ENCODE measurements at places on chromosomes 2 and 18.
A peak's percentile ranks its signal among the peaks of the same experiment; 100 is the strongest.

GRCh38 chr2:177332992-177333388, 59.6 kb upstream of the AGPS start:
- DNase-seq, result no peak

- DNase-seq, result no peak
Measured at GRCh38 chr2:230706053-230706521, 6.6 kb upstream of the CAB39 start.

GRCh38 chr18:12307701-12308385, at the start of gene TUBB6:
TUBB6 (plus strand) TSS chr18:12308241; CDS start chr18:12308293, 52 bp downstream.
- DNase-seq, result peak; percentile 73

- DNase-seq, result no peak
Measured at GRCh38 chr2:236883819-236884218, 201.9 kb upstream of the COPS8 start.

DNA sequence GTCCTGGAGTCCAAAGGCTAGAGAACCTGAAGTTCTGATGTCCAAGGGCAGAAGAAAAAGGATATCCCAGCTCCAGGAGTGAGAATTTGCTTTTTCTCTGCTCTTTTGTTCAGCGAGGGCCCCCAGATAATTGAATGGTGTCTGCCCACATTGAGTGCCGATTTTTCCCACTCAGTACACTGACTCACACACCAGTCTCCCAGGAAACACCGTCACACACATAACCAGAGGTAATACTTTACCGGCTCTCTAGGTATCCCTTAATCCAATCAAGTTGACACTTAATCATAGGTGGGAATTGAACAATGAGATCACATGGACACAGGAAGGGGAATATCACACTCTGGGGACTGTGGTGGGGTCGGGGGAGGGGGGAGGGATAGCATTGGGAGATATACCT, 161.5 kb downstream of the WDR7 start:
- DNase-seq, result no peak

- DNase-seq, result no peak
Measured at GRCh38 chr18:52588931-52589330, 248.9 kb downstream of the DCC start.

- no peak for DNase-seq
Measured at GRCh38 chr18:39523281-39523680, 1957.7 kb upstream of the CELF4 start.

DNA sequence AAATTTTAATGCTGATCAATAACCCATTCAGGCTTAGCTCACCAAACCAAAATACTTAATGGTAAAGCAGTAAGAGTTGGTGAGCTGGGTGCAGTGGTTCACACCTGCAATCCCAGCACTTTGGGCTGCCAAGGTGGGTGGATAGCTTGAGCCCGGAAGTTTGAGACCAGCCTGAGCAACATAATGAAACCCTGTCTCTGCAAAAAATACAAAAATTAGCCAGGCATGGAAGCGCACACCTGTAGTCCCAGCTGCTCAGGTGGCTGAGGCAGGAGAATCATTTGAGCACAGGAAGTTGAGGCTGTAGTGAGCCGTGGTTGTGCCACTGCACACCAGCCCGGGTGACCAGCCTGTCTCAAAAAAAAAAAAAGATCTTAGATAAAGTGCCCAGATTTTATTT, 35.7 kb upstream of the MPP4 start:
- DNase-seq, result no peak

- DNase-seq, result no peak
Measured at GRCh38 chr2:9473308-9473984, 905 bp upstream of the IAH1 start.
